ENCODE measurements at places on chromosomes 13 and 19.

DNA sequence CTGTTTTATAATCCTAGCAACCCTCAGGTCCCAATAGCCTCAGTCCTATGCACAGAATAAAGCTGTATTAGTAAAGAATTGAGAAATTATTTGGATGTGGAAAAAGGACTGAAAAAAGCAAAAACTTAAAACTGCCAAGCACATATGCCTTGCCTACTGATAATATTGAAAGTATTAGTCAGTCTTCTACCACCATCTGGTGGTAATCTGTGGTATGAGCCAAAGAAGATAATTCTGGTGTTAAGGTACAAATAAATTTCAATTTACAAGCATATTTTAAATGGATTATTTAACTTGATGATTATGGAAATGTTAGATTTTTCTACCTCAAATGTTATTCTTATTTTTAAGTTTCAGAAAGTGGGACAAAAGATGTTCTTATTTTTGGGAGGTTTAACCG lies 460.3 kb upstream of the KLHL1 start:
- DNase-seq = peak; percentile 29

DNA sequence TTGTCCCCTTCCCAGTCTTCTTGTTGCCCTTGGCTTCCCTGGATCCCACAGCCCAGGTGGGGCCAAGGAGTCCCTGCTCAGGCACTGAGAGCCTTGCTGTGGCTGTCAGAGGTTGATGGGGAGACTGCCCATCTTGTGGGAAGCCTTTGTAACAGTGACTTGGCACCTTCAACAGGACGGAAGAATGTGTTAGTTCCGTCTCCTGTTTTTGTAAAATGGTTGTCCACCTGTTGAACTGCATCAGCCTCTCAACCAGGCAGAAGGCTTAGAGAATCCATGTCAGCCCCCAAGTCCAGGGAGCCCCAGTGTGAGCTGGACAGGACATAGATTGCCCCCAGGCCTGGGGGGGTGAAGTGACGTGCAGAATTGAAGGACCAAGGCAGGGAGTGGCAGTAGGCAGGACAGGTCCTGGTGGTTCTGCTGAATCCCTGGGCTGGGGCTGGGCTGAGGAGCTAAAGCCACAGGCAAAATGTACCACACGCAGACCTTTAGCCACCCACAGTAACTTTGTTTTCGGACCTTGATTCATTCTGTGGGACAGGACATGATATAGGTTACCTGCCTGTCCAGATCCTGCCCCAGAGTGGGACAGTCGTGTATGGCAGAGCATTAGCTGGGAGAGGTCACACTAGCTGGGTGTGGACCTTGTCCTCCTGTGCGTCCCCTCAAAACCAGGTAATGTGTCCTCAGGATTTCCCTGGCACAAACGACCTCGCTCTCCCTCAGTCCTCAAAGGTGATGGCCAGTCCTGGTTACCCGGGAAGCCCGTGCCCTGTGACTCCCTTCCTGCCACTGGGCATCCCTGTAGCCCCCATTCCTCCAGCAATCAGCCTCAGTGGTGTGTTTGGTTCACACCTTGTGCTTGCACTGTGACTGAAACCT lies 47.0 kb downstream of the GATAD2A start:
- DNase-seq = no peak

DNA sequence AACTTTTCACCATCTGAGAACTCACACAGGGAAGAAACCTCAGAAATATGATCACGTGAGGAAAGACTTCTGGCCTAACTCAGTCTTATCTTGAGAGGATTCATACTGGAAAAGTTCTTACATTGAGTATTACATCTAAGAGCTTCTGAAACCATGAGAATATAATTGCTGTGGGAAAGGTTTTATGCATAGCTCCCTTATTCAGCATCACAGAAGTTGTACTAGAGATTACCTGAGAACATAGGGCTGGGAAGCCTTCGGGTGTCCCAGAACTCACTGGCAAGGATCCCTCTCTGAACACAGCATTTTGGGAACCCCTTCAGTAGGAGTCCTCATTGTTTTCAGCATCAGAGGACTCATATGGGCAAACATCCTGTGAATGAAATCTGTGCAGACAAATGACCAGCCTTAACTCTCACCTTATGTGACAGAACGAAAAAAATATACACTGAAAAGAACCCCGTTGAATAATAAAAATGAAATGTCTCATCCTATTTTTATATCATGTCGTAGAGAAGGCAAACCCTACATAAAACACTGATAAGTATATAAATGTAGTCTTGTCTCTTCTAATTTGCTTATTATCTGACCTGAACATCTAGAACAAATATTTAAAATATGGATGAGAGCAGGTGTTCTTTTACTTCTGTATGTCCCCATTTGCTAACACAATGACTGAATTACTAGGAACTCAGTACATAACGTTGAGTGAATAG lies 14.2 kb downstream of the ZNF274 start:
- no peak for DNase-seq

DNA sequence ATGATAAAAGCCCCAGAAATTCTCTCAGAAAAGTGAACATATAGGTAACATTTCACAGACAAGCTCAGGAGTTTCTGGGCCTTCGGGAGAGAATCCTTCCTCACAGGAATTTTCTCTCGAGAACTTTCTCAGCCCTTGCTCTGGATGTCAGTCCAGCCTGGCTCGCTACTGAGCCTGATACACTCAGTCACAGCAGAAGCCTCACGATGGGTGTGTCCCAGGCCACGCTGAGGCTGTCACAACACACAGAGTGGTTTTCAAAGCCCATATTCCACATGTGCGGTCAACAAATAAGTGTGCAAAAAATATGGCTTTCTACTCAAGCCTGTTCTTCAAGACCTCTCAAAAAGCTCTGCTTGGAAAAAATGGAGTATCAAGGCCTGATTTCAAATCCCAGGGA lies 31.5 kb upstream of the MEDAG start:
- DNase-seq = no peak

GRCh38 chr13:30051531-30052060 lies 201.2 kb upstream of the UBL3 start:
- no peak for DNase-seq

GRCh38 chr13:29569253-29570050 lies 26.0 kb downstream of the SLC7A1 start:
- DNase-seq = no peak

GRCh38 chr19:18368504-18369222 lies 17.3 kb upstream of the GDF15 start:
- DNase-seq = no peak

- DNase-seq = no peak
Measured at GRCh38 chr13:98595134-98595533, 18.2 kb upstream of the STK24 start.

DNA sequence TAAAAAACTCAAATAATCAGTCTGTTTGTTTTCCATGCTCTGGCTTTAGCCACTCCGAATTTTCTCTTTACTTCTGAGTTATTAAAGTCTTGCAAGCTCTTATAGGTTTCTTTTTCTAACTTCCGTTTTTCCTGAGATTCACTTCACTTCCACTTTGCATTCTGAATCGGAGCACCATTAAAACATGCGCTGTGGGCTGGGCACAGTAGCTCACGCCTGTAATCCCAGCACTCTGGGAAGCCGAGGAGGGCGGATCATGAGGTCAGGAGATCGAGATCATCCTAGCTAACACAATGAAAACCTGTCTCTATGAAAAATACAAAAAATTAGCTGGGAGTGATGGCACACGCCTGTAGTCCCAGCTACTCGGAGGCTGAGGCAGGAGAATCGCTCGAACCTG lies 357.9 kb downstream of the SLITRK6 start:
- DNase-seq = no peak

DNA sequence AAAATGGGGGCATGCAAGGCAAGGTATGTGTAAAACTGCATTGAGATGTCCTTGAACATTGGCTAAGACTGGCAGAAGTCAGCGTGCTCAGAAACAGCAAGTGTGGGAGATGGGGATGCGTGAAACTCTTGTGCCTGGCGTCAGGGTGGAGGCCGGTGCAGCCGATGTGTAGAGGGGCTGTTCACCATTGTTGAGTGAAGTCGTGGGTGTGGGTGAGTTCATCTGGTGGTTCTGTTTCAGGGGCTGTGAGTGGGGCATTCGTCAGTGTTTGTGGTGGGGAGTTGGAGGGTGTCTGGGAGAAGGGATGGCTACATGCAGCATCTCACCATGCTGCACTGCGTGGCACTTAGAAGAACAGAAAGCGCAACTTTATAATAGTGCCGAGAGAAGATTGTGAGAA lies 11.4 kb upstream of the MIA start:
- DNase-seq = no peak

All from RPMI8226 (cell line).